Stromal cell of bone marrow (primary cell): ENCODE measurements at places on chromosomes 5 and 9.
A peak's percentile ranks its signal among the peaks of the same experiment; 100 is the strongest.

- peak; percentile 61 for DNase-seq
These were observed 579.7 kb upstream of the ZNF608 start for GRCh38 chr5:125326150-125326510.

GRCh38 chr9:124347206-124347967 lies 67.9 kb downstream of the PSMB7 start:
- DNase-seq = no peak

DNA sequence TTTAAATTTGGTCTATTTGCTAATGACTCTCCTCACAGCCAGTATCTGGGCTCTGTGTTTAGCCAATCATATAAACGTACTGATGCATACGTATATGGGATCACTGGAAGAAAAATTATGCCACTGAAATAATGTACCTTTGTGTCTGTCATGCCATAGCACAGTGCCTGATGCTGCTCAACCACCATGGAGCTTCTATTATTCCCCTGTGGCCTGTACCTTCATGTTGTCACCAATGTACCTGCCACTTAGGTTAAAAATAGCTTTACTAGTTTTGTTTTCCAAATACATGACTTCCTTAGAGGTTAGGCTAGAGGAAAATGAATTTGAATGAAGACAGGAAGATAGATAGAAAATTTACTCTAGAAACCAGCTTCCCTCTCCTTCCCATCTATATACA lies 34.6 kb downstream of the HACD4 start:
- DNase-seq = no peak

DNA sequence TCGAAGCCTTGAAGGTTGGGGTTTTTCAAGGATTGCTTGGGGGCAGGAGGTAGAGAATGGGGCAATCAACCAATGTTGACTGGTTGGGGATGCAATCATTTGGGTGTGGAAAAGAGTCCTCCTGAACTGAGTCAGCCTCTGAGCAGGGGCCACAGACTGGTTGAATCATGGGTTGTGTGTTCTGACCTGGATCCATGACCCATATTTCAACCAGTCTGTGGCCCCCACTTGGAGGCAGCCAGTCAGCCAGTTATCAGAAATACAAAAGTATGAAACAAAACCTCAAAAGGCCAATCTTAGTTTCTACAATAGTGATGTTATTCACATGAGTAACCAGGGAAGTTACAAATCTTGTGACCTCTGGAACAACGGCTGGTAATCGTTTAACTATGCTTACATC lies 81.4 kb upstream of the RANBP6 start:
- peak; percentile 60 for DNase-seq

DNA sequence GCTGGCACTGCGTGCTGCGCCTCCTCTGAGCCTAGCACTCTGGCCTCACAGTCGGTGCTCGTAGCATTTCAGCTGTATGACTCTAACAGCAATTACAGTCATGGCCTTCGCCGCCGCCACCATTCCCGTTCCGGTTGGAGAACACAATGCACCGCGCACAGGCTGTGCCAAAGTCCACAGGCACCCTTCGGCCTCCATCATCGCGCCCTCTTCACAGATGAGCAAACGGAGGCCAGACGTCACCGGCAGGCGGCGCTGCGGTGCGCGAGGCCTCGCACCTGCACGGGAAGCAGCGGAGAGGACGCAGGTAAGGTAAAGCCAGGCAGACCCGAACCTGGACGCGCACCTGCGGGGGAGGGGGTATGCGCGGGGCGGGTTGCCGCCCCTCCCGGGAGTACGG lies 128.9 kb downstream of the BARX1 start:
- DNase-seq = no peak

- DNase-seq = no peak
These were observed 443.8 kb upstream of the PIK3R1 start for GRCh38 chr5:67771791-67772190.

- DNase-seq = no peak
These were observed 6.7 kb upstream of the SLIT3 start for GRCh38 chr5:169307646-169308045.

DNA sequence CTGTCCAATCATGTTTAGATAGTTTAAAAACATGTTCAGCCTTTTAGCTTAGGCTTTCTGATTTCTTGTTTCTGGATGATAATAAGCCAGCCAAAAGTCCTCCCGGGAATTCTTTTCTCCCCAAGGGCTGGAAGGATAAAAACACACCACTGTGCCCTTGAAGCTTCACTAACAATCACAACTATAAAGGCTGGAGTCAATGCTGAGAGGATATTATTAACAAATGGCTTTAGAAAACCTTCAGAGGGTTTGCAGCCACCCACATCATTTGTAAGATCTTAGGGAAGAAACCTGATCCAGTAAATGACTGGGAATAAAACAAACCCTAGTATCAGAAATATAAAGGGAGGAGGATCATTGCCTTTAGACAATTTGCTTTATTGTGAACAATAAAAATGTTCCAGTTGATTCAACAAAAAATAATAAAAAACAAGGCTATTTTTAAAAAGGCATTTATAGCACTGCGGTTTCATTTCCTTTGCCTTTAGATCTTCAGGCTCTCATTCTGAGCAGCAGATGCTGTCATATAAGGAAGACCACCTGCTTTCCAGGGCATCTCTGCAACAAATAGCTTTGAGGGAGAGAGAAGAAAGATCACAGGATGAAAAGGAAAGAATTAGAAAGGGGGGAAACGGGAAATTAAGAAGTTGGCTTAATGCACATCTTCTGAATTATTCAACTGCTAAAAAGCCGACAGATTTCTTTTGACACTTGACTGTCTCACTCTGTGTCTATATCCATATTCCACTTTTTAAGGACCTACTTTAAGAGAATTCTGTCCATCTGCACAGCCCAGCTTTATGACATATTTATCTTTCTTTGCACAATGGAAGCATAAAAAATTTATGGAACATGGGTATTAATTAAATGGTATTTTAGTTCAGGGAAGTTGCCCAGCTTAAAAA lies 277.2 kb upstream of the SLC24A2 start:
- no peak for DNase-seq

GRCh38 chr5:170115925-170116324 lies 10.2 kb downstream of the FOXI1 start:
- DNase-seq = no peak

DNA sequence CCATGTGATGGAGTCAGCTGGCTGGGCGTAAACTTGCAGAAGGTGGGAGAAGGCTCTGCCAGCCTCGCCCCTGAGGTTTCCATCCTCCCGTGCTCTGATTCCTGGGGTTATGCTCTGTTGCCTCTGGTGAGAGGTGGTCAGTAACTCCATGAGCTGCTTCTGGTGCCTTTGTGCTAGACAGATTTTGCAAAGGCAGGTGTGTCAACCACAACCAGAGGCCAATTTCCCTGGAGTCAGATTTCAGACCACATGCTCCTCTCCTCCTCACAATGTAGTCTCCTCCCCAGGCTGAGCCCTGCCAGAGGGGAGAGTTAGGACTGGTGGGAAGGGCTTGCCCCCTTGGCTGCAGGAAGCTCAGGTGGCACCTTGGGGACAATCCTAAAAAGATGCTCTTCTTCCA lies 38.8 kb upstream of the TENT4A start:
- no peak for DNase-seq

DNA sequence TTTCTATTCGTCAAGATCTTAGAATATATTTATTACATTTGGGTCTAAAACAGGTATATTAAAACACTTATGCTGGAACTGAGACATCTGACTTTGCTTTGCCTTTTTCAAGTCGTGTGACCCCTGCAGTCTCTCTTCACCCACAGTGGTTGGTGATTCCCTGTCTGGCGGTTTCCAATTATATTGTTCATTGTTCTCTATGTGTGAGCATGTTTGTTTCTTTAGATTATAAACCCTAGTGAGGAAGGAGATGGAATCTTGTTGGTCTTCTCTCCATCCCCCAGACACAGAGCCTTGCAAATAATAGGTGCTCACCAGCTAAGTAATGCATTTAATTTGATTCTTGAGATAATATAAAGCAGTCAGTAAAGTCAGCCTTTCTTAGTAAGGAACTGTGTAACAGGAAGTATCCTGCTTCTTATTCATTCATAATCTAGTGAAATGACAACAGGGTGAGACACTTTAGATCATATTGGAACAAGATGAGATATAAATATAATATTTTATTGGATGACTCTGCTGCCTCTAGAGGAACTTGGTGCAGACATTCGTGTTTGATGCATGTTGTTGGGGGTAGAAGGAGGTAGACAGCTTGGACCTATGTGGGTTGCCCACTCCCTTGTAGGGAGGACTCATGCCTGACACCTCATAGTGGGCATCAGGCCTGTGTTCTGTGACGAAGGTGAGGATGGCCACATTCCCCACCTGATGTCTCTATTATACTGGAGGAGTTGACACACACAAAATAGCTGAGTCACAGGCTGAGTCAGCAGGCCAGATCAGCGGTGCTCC lies 88.1 kb downstream of the FGF1 start:
- DNase-seq = peak; percentile 77
